Fibroblast of pulmonary artery (primary cell): ENCODE measurements at places on chromosomes 7 and 10.

DNA sequence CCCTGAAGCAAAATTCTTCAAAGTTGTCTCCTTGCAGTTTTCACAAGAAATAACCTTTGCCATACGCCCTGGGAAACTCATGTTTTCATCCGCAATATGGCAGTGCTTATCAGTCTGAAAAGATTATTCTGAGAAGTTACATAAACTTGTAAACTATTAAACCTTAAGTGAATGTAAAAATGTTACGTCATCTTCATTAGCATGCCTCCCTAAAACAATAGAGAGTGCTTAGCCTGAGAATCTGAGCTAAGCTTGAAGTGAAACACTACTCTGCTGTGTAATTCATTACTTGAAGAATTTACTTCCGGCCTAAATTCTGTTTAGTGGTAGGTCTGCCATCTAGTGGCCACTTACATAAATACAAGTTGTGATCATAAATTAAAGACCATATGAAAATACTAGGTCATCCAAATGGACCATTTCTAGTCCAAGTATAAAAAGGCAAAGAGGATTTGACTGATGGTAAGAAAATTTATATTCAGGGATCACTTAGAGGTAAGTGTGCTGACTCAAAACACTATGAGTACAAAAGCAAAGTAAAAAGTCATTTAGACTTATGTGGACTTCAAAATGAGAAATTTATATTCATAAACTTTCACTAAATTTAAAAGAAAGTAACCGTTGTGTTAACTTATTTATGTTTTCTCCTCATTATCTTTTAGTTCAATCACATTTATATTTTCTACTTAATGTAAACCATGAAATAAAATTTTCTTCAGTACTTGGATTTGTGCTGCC lies 745.1 kb upstream of the LRRTM3 start:
- DNase-seq: peak; percentile 79

DNA sequence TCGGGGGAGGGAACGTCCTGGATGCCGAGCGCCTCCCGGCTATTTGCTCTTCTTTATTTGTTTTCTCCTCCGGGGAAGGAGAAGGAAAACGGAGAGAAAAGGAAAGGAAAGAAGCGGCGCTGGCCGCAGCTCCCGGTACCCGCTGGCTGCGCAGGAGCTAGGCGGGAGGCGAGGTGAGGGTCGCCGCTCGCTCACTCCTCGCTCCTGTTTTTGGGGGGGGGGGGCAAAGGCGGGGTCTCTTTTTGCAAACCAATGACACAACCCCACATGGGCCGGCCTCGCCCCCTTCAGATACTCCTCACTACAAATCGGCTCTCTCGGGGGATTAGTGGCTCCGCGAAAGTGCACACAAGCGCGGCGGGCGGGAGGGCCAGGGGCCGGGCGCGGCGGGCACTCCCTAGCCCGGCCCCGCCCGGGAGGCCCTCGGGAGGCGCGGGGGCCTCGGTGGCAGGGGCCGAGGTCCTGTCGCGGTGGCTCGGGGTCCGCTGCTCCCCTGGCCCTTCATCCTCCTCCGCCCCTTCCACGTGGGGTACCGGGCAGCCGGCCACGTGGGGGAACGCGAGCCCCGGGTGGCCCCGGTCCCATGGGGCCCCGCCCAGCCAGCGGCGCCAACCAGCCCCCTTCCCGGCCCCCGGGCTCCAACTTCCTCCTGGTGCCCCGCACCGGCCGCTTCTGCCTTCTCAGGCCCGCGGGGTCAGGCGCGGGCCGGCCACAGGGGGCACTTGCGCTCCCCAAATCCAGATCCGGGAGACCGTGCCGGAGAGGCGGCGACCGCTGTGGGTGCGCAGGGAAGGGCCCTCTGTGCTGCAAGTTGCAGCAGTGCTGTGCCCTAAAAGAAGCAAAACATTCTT lies 718 bp upstream of the CTBP2 start:
- DNase-seq: peak; percentile 88

GRCh38 chr10:43900571-43900970 lies 251.9 kb upstream of the ZNF32 start:
- DNase-seq: no peak

GRCh38 chr7:150428671-150429451 lies 21.6 kb upstream of the GIMAP8 start:
- DNase-seq: peak; percentile 76

- no peak for DNase-seq
Measured at GRCh38 chr10:94211169-94211510, 151.6 kb downstream of the NOC3L start.

GRCh38 chr10:51171946-51172345 lies 97.7 kb downstream of the PRKG1 start:
- peak; percentile 62 for DNase-seq

GRCh38 chr10:114313139-114313538 lies 74.1 kb downstream of the VWA2 start:
- no peak for DNase-seq

DNA sequence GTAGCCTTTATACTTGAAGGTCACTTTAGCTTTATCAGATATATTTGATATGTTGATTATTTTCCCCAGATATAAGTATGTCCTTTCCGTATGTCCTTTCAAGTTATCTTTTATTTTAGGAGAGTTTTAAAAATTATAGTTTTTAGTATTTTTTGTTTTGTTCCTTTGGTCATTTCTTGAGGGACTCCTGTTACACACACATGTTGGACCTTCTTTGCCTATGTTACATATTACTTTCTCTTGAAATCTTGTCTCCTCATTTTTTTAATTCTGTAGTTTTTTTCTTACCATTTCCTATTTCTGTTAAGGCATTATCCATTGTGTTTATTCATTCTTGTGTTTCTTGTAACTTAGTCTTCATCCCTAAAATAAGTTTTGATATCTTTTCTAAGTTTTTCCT lies 23.9 kb downstream of the GLCCI1 start:
- DNase-seq: no peak

GRCh38 chr7:4225881-4226523 lies 456.1 kb upstream of the FOXK1 start:
- DNase-seq: no peak

DNA sequence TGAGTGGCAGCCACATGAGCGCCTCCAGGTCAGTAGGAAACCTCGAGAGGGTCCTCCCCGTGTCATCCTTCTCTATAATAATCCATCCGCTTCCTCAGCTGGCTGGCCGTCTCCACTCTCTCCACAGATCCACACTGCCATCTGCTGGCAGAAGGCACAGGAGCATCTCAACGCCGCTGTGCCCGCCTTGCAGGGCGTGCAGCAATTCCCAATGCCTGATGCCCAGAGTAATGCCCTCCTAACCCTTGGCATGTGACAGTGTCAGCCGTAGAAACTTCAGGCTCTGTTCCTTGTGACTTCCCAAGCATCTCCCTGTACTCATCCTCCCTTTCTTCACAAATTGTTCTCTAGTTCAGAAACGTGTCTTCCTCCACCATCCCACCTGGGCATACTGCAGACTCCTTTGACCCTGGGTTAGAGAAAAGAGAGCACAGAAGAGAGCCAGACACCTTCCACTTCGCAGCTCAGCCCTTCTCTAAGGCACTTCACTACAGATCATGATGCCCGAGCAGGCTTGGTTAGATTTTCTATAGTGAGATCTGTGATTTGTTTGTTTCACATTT lies 70.8 kb downstream of the XPNPEP1 start:
- DNase-seq: peak; percentile 80

- no peak for DNase-seq
Measured at GRCh38 chr7:145681646-145682045, 435.0 kb upstream of the CNTNAP2 start.

DNA sequence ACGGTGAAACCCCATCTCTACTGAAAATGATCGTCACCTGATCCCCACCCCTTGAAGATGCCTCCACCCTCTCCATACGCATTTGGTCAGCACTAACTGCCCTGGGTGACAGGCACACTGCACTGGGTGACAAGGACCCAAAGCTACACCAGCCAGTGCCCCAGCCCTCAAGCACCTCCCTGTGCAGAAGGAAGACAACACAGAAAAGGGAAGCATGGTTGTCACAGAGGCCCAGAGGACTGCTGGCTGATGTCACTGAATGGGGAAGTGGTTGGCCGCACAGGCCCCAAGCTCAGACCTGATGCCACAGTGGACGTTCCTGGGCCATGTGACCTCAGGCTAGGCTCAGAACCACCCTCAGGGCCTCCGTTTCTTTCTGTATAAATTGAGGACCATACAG lies 4.2 kb upstream of the PILRA start:
- no peak for DNase-seq

DNA sequence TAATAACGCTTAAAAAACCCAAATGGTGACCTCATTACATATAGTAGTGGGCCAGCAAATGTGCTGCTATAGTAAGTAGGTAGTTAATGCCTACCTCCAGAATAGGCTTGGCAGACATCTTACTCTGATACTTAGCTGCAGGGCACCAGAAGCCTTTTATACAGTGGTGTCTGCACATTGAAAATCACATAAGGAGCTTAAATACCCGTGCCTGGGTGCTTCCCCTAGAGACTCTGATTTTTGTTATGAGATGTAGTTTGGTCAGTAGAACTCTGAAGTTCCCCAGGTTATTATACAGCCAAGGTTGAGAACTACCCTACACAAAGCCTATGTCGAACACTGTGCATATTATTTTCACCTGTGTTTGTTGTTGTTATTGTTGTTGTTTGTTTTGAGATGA lies 47.2 kb downstream of the ANKIB1 start:
- no peak for DNase-seq

DNA sequence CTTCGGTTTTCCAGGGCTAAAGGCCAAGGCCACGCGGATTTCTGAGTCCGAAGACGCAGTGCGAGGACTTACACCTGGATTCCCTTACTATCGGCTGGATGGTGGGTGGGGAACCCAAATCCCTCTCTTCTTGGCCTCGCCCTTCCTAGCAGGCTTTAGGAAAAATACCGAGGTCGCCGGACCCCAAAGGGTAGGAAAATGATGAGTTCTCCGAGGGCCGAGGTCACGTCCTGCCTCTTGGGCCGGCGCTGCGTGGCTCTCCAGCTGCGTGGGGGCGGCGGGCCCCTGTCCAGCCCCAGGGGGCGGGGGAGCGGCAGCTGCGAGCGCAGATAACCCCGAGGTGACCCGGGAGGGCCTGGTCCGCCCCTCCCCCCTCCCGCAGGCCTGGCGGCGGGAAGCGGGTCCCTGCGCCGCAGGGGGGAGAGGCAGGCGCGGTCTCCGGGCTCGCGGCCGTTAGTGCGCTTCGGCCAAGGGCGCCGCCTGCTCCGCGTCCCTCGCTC lies 805 bp upstream of the HMX3 start:
- no peak for DNase-seq

DNA sequence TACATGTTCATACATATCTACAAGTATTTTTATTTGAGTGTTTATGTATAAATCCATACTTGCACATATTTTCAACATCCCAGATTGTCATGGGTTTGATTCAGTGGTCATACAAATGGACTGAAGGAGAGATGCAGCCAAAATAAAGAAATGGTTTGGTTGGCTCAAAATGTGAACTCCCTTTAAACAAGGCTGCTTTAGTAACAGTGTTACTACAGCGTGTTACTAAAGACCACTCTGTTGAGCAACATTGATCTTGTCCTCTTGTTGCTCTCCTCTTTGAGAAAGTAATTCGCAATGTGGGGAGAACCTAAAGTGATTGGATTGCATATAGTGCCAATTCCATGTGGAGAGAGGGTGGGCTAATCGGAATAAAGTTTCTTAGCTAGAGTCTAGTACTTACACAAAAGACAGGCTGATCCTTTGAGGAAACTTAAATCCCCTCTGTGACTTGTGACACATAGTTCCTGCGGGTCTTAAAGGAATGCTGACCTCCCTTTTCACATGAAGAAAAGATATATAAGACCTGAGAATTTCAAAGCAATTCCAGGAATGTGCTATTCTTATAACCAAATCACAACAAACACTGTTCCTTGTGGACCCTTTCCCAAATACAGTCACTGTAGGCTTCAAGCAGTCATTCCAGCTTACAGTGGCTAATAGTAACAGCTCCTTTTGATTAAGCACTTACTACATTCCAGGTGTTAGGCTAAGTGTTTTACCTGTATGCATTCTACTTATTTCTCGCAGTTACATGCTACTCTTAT lies 144.3 kb downstream of the FZD1 start:
- DNase-seq: no peak

GRCh38 chr7:51123322-51124019 lies 193.1 kb downstream of the COBL start:
- peak; percentile 55 for DNase-seq

GRCh38 chr10:25547382-25547781 lies 372.6 kb downstream of the GPR158 start:
- DNase-seq: peak; percentile 69

DNA sequence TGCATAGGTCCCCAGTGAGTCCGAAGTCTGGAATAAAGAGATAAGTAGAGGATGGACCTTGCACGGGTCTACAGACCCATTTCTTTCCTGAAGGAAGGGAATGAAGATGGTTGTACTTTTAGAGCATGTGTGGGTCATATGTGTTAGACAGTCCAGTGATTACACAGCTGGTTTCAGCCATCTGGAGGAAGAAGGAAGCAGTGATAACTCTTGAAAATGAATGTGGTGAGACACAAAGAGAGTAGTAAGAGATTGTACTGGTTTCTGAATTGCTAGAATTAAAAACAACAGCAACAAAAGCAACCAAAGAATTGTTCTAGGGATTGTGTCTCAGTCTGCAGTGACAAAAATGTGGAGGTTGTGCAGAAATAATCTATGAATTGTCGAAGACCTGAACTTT lies 258.9 kb downstream of the SUGCT start:
- no peak for DNase-seq

DNA sequence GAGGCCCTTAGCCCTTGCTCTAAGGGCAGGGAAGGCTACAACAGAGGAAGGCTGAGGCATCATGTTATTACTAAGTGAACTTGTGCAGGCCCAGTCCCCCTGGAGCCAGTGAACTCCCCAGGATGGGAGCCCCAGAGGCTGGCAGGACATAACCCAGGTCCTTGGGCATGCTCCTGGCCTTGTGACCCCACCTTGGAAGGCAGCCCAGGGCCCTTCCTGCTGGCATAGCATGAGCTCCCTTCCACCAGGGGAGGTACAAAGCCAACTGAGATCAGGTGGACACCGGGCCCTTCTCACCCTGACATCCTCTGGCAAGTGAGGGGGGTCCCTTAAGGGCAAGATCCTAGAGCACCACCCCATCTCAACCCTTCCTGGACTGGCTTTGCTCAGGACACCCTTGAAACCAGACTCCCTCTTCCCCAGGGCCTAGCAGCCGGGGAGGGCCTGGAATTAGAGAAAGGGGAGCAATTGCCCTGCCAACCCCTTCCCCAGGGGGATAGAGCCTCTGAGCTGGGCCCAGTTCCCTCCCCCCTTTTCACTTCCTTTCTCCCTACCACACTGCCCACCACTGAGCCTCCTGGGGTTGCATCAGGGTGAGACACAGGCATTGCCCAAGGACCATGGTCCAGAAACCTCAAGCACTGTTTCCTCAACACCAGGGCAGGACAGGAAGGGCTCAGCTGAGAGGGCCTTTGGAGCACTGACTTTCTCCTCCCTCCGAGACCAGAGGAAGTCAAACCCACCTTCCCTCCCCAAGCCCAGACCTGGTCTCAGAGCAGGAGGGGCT lies 1.8 kb upstream of the VSIR start:
- DNase-seq: no peak

GRCh38 chr10:91589015-91589657 lies 43.7 kb downstream of the PPP1R3C start:
- DNase-seq: peak; percentile 66

DNA sequence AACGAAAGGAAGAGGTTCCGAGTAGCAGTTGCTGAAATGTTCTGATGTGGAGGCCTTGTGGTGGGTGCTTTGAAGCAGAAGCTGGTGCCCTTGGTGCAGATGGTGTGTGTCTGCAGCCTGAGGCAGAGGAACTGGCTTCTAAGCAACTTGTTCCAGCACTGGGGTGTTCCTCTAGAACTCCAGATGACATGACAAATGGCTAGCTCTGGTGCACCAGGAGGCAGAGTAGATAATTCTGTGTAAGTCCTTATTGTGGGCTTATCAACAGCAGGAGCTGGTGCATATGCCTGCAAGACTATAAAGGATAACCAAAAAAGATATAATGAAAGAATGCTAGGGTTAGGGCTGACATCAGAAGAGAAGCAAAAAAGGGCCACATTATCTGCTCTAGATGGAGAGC lies 76.5 kb downstream of the ARL5B start:
- no peak for DNase-seq
